ENCODE measurements at places on chromosomes 5 and 9.

DNA sequence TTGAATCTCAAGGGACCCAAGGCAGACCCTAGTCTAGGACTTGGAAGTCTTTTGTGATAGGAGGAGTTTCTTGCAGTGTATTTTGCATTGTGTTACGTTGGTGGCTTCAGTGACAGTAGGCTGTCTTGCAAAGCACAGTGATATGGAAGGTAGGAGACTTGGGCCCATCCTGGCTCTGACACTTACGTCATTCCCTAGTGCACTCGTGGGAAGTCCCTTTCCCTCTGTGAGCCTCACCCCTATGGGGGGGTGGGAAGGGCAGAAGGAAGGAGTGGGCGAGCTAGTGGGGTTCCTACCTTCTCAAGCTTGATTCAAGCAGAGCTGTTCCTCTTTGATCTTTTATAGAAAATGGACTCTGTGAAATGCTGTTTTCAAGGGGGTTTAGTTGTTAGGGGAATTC lies 9.2 kb upstream of the TEX53 start:
- DNase-seq, result no peak

- no peak for DNase-seq
These were observed 168.5 kb upstream of the GAS1 start for GRCh38 chr9:87115785-87116184.

DNA sequence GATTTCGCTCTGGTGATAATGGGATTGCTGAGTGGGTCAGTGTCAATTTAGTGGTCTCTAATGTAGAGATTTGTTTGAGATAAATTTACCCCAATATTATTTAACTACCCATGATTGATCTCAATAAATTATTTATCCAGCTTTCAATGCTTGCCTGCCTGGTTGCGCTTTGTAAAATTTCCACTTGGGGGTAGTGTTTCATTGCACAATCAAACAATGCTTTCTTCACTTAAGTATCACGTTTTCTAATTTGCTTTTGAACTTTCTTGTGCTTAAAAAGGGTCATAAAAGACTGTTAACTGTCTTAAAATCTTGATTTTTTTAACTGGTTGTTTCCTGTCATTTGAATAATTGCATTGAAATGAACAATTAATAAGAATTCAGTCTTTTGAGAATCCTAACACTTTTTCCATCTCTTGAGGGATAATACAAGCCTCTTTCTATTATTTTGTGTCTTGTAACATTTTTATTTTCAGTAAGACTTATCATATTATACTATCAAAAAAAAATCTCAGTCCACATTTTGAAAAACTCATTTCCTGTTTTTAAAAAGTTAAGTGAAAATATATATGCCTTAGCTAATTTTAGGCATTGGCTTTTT lies 18.7 kb downstream of the HSD17B4 start:
- no peak for DNase-seq

- DNase-seq, result peak; percentile 64
These were observed 544 bp upstream of the ERCC6L2 start for GRCh38 chr9:95874989-95875304.

GRCh38 chr5:132369007-132369473 lies 470 bp upstream of the SLC22A5 start:
- DNase-seq, result no peak

- no peak for DNase-seq
These were observed 25.6 kb upstream of the ANKRD33B start for GRCh38 chr5:10538103-10538788.

GRCh38 chr5:99025298-99026045 lies 96.7 kb upstream of the CHD1 start:
- DNase-seq, result peak; percentile 56

DNA sequence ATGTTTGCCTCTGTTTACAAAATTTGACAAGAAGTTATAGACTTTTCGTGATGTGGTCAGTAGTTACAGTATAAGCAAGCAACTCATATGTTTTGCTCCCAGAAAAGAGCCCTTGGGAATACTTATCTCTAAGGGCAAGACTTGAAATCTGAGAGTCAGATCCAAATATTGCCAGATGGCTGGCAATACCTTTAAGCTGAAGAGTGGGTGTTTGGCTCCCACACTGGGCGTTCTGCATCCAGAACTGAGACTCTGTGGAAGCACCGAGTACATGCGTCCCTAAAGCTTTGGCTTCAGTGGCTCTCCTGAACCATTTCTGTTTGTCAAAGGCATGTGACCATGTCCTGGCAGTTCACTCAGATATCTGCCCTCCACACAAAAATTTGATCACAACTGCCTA lies 194.1 kb downstream of the DCP2 start:
- DNase-seq, result no peak

- DNase-seq, result no peak
These were observed 66.1 kb downstream of the TTC39B start for GRCh38 chr9:15240927-15241326.

GRCh38 chr5:40630126-40630525 lies 49.6 kb upstream of the PTGER4 start:
- no peak for DNase-seq

GRCh38 chr9:89097219-89097618 lies 81.4 kb downstream of the SHC3 start:
- no peak for DNase-seq

DNA sequence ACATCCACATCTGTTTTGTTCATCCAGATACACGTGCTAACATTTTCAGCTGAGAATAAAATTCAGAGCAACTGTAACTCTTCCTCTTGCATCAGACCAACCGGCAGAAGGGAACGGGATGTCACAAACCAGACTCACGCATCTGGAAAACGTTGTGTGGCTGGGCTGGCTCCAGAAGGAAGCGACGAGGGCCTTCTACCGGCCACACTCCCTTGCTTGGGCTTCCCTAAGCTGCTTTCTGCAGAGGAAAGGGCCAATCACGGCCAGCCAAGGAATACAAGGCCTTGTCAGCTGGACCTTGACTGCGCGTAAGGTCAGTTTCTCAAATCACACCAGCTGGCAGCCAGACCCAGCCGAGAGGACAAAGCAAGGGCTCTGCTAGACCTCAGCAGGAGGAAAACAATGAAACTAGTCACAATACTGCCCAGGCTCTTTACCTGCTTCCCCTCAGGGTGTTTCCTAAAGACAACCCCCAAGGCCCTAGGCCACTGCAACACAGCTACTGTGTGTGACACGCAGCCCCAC lies 106.1 kb downstream of the THBS4 start:
- DNase-seq, result peak; percentile 58

DNA sequence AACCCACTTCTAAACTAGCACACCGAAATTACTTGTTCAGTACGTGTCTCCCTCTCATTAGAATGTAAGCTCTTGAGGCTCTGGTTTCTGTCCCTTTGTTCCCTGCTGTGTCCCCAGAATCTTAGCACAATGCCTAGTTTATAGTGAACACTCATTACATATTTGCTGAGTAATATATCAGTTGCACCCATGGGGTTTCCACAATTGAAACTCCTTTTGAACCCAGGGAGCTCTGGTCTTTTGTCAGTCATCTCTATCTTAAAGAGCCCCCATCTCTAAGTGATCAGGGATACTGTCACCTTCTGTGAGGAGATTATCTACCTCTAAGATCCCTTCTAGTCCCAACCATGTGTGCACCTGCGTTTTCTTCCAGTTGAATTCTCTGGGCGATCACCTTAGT lies 12.8 kb downstream of the CAMK4 start:
- no peak for DNase-seq

- DNase-seq, result no peak
These were observed 63.5 kb downstream of the C9orf50 start for GRCh38 chr9:129557192-129558036.

GRCh38 chr9:72156586-72156985 lies 7.3 kb downstream of the GDA start:
- DNase-seq, result no peak

DNA sequence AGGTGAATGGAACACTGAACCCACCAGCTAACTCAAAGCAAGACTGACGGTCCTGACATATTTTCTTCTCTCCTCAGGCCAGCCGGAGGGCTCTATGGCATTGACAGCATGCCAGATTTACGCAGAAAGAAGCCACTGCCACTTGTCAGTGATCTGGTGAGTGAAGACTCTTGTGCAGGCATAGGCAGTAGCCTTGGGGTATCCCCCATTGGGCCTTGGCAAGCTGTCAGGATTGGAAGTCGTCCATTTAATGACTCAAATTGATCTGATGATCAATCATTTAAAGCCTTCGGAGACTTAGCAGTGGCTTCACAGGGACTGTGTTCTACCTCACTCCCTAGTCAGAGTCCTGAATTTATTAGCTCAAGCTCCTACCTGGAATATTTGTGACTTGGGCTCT lies 119.7 kb upstream of the RUSC2 start:
- DNase-seq, result no peak

GRCh38 chr9:111805830-111806241 lies 11.1 kb upstream of the SHOC1 start:
- DNase-seq, result no peak

DNA sequence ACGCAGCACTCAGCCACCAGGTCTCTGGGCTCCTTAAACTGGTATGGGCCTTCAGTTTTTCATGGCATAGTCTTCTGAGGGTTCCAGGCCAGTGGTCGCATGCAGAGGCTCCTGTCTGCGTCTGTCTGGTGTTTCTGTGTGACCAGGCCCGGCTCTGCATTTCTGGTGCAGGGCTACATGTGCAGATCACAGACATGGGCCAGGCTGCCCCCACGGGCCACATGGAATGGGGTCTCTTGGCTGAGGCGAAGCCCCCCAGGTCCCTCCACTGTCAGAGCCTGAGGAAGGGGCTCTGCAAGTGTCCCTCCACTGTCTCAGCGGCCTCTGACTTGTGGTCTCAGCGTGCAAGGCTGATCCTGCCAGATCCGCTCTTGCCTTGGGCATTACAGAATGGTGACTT lies 15.6 kb upstream of the CARD19 start:
- peak; percentile 39 for DNase-seq

- DNase-seq, result no peak
These were observed 91.2 kb downstream of the F2RL2 start for GRCh38 chr5:76532052-76532451.

DNA sequence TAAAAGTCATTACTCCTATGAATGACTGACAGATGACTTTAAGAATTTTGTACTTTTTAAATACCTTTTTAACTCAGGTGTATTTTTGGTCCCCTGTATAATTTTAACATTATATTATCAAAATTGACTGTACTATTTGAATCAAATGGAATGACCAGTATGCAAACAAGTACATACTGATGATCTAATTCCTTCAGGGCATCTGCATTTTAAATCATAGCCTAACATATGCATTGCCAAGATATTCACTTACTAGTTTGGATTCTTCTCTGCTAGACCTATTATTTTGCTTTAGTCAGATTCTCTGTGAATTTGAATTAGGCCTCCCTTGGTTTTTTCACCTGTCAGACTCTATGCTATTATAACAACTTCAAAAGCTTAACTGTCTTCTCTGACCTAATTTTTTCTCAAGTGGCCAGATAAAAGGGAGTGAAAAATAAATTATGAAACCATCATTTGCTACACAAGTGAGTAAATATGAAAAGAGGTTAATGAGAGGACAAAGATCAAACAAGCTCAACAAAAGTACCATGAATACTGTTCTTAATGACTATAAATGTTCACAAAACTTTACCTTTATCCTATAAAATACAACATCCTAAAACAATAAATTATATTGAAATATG lies 1505.2 kb upstream of the CDH9 start:
- no peak for DNase-seq

GRCh38 chr5:1781726-1782384 lies 17.8 kb downstream of the MRPL36 start:
- no peak for DNase-seq

GRCh38 chr9:98488571-98489312 lies 220.0 kb downstream of the GABBR2 start:
- no peak for DNase-seq

DNA sequence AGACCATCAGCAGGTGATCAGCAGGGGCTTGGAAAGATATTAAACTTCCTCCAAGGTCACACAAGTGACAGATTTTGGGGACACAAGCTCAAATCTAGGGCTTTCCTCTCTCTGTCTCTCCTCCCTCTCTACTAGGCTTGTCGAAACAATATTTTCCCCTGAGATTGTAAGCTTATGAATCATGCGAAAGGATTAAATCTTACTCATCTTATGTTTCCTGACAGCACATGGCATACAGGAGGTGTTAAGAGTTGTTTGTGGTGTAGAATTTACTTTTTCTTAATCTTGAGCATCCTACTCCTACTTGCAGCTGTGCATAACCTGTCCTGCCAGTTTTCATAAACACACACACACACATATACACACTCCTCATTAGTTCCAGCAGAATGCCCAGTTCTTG lies 186.3 kb downstream of the MARCHF11 start:
- no peak for DNase-seq

GRCh38 chr5:173676375-173676774 lies 59.9 kb upstream of the BOD1 start:
- no peak for DNase-seq

DNA sequence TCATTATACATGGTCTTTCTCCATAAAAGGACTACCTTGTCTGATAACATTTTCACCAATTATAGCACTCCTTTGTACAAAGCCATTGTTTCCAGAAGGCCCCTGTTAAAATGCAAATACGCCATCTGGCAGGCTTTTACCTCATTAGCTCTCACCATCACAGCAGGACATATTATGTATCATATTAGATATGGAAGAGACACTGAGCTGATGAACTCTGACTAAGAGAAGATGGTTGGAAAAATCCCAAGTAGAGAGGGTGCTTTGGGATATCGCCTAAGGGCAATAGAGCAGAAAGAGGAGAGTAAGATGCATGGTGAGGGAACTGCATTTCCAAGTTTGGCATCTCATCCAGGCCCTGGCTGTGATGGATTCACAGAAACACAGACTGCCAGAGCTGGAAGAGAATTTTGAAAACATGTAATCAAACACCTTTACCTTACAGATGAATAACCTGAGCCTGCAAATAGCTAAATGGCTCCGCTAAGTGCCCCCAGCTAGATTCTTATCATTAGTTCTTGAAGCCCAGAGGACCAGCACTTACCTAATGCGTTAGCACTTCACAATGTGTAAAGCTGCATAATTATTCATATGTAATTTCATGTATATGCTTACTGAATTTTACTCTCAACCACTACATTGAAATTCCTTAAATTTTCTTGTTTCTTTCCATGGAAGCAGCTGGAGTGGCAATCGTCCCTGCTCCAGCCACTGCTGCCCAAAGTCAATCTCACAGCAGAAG lies 393.6 kb upstream of the IZUMO3 start:
- no peak for DNase-seq

GRCh38 chr5:135013445-135013844 lies 20.6 kb downstream of the PITX1 start:
- DNase-seq, result no peak

DNA sequence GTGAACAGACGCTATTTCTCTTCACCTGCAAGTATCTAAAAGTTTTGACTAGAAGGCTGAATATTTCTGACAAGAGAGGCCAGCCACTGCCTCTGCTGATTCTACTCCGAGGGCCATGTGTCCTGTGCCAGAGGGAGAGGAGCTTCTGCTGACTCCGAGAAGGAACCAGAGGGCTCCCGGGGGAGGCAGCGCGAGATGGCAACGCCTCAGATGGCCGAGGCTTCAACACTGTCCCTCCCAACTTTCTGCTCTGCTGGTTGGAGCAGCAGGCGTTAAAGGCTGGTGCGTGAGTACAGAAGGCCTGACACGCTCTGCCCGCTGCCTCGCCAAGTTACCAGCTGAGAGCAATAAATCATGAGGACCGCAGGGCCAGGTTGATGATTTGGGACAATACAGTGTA lies 178.8 kb downstream of the GAPVD1 start:
- peak; percentile 19 for DNase-seq

GRCh38 chr9:129320575-129321285 lies 142.7 kb upstream of the IER5L start:
- DNase-seq, result peak; percentile 67

- no peak for DNase-seq
These were observed 342.4 kb upstream of the TYRP1 start for GRCh38 chr9:12350775-12351174.
